DMS153 (cell line): ENCODE measurements at places on chromosomes 3 and 15.
A peak's percentile ranks its signal among the peaks of the same experiment; 100 is the strongest.

GRCh38 chr15:92917598-92918407, 17.7 kb downstream of the CHD2 start:
- DNase-seq, result peak; percentile 77

DNA sequence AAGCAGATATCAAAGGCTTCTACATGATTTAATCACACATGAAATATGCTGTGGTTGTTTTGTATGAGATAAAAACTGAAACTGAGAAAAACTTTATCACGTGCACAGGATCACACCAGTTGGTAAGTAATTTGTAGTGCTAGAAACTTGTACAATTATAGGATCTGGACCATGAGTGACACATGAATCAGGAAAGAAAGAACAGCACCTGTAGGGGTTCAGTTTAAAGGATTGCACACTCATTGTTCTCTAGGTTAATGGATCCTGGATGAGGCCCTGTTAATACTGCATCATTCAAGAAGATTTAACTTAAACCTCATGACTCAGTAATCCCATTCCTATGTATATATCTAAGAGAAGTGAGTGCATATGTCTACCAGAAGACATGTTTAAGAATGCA, 87.9 kb downstream of the STT3B start:
- DNase-seq, result no peak

DNA sequence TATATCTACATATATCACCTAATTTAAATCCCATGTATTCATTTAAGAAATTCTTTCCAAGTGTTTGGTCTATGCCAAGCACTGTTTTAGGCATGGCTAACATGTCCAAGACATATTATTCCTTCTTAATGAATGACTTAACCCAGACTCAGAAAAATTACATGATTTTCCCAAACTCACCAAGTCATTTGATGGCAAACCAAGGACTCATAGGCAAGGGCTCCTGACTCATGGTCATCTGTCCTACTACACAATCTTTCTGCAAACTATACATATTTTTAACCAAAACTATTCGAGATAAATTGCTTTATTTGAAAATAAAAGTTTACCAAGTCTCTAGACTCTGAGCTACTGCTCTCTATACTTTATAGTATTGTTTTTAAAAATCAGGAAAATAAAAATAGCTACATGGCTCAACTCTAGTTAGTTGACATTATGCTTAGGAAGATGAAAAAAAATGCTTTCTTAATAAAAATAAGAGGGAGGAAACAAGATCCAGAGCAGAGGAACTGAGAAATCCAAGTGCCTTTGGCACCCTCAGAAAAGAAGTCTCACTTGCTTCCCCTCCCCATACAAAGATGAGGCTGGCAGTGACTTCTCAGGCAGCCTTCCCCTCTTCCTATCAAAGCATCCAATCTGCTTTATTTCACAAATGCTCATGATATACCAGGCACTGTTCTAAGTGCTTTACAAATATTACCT, 182.2 kb downstream of the RSL24D1 start:
- no peak for DNase-seq

GRCh38 chr3:133572158-133573053, 1.1 kb upstream of the CDV3 start:
- DNase-seq, result no peak

- no peak for DNase-seq
Observed at GRCh38 chr3:9045371-9045770, 82.1 kb upstream of the RAD18 start.

GRCh38 chr3:195054311-195054710, 216.6 kb downstream of the XXYLT1 start:
- DNase-seq, result no peak

GRCh38 chr3:100131241-100131640, 16.9 kb upstream of the FILIP1L start:
- no peak for DNase-seq

DNA sequence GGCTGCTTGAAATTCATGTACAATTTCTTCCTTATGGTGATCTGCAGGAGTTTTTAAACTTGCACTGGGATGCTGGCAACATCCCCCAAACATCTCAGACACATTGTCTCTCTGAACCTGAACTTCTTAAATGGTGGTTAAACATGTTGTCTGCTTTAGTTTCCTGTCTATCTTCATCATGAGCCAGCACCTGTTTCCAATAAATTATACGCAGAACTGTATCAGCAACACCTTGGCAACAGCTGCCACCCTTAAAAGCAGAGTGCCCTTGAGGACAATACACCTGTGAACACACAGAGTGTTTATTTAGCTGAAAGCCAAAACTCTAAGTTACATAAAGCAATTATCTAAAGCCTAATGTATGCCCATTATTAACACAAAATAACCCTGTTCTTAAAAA, 242.9 kb downstream of the WNT5A start:
- DNase-seq, result peak; percentile 88

DNA sequence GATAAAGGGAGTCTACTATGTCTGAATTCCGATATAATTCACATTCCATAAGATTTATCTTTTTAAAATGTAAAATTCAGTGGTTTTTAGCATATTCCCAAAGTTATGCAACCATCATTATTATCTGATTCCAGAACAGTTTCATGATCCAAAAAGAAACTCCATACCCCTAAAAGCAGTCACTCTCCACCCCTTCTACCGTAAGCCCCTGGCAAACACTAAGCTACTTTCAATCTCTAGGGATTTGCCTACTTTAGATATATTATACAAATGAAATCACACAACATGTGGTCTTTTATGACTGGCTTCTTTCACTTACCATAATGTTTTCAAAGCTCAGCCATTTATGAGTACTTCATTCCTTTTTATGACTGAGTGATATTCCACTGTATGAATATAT, 65.6 kb downstream of the TMEM212 start:
- DNase-seq, result no peak

- no peak for DNase-seq
Observed at GRCh38 chr3:122014741-122015140, 7.3 kb downstream of the ILDR1 start.

DNA sequence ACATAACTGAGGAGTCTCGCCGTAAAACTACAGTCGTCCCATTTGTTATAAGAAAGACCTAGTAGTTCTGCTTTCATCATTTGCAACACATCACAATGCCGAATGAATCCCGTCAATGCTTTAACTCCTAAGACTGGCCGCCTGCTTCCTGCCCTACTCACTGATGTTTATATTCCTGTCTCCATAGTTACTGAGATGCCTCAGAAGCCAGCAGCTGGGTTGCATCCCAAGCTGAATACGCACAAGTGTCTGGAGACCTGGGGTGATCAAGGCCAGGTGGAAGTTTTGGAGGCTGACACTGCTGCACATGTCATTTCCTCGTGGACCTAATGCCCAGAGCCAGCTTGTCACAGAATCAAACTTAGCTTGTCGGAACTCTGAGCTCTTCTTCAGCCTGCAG, 95.2 kb upstream of the UBE2E1 start:
- DNase-seq, result no peak

GRCh38 chr15:64430000-64430735, 30.2 kb upstream of the ZNF609 start:
- DNase-seq, result peak; percentile 29

- no peak for DNase-seq
Observed at GRCh38 chr3:190528706-190529105, 14.8 kb downstream of the IL1RAP start.

- no peak for DNase-seq
Observed at GRCh38 chr3:142963516-142964448, at the start of gene PAQR9. TSS of gene PAQR9 (minus strand) at chr3:142963674. CDS start at chr3:142963336, 338 bp downstream.

GRCh38 chr15:69478259-69478781, 25.7 kb downstream of the RPLP1 start:
- DNase-seq, result peak; percentile 17

GRCh38 chr3:14876921-14877333, 58.2 kb downstream of the FGD5 start:
- DNase-seq, result peak; percentile 31

- no peak for DNase-seq
Observed at GRCh38 chr15:43508991-43509659, 8.3 kb upstream of the MAP1A start.

- DNase-seq, result no peak
Observed at GRCh38 chr3:38114052-38114874, 22.7 kb downstream of the ACAA1 start.

- DNase-seq, result no peak
Observed at GRCh38 chr3:116034794-116035193, 410.5 kb downstream of the LSAMP start.

DNA sequence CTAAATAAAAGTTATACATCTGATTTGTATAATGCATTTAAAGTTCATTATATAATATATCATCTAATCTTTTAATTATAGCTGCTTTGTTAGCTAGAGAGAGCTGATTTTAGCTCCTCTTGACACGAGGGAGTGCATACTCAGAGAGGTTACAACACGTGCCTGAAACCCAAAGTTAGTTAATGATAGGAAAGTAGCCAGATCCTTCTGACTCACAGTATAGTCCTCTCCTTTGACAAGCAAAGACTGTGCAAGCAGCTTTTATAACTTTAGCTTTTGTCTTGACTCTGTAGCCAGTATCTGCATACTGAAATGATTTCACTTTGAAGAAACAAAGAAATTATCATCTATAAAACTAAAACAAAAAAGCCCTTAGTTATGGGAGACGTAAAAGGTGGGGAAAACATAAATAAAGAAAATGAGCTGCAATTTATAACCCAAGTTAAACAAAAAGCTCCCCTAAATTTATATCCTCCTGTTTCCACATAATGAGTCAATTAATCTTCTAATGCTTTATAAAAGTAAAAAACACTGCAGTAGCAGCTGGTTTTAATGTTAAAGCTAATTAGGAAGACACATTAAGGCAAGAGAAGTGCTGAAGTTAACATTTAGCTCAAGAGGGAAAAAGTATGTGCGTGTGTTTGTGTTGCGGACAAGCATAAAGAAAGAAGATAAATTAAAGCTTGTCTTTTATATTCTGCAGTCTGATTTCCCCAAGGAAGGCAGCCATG, 13.1 kb downstream of the GABRR3 start:
- DNase-seq, result no peak

DNA sequence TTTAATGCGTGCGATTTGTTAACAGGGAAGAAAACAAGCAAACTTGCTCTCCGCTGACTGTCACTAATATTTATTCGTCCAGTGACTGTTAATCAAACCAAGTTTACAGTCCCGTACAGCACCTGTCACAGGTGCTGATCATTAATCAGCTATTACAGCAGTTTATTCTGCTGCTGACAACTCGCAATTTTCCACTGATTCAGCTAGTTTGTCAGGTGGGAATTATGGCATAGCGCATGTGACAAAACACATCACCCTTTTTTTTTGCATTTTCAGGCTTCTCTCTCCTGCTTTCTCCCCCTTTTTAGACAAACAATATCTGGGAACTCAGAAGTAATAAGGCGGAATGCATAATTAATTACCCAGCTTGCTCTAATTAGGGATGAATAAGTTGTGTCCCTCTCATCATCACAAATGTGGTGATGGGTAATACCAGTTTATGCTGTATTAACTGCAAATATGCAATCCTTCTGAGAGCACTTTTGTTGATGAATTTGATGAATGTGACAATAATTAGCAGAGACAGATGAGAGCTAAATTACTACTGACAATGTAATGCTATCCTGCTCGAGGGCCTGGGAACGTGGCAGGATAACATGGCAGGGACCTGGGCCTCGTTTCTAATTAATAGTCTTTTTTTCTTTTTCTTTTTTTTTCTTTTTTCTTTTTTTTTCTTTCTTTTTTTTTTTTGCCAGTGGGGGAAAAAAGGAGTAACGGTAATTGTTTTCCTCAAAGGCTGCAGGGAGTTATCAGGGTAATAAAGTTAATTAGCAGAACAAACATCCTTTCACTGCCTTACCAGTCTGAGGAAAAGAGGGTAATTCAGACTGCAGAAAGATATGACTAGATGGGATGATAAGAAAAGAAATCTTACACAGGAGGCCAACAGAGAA, 150.3 kb upstream of the SOX2 start:
- DNase-seq, result no peak

GRCh38 chr3:133388696-133389395, 11.0 kb upstream of the BFSP2 start:
- DNase-seq, result no peak

- no peak for DNase-seq
Observed at GRCh38 chr15:26773917-26774316, 1.1 kb upstream of the GABRB3 start.

- DNase-seq, result no peak
Observed at GRCh38 chr3:60351481-60351880, 899.8 kb downstream of the FHIT start.

- no peak for DNase-seq
Observed at GRCh38 chr3:46413951-46414350, 6.9 kb downstream of the CCRL2 start.

DNA sequence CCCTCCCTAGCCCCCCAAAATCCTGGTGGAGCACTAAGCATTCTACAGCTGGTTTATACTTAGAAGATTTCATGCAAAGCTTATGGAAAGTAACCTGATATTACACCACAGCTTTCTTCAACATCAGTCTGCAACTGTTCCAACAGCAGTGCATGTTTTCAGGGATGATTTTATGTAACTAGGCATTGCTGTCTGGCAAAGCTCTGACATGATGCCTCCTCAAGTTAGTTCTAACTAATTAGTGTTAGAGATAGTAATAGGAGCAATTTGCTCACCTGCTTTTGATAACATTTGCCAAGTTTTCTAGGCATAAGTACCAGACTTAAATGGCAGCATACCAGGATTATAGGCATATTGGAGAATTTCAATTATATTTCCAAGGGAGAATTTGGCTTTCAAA, 330.3 kb upstream of the SGO1 start:
- no peak for DNase-seq

DNA sequence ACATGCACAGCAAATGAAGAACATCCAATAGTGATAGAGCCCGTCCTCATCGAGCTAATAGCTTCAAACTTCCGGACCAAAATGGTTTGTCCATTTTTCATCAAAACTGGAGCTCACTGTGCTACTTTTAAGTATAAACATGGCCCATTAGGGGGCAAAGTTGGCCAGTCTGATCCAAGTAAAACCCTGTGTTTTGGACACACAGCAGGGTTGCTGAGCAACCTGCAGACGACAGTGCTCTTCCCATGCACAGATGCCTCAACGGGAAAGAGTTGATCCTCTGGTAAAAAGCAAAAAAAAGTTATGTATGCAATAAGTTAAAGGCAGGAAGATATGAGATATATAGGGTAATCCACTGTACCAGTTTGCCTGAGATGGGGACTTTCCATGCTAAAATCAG, 244.0 kb upstream of the THBS1 start:
- DNase-seq, result no peak

GRCh38 chr3:151171145-151171757, 31.8 kb downstream of the GPR171 start:
- DNase-seq, result no peak

- DNase-seq, result no peak
Observed at GRCh38 chr3:185715091-185715490, 109.8 kb downstream of the IGF2BP2 start.

DNA sequence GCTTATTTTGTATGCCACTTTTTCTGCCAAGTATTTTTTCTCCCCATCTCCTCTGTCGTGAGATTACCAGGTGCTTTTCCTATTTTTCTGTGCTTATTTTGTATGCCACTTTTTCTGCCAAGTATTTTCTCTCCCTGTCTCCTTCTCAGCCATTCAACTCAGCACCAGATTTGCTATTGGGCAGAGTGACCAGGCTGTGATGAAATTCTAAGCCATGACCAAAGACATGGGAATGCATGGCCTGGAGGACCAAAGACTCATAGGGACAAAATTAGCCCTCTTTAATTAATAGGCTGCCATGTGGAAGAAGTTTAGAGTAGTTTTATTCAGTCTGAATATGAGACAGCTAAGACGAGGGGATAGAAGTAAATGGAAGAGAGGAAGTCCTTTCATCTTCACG, 257.4 kb downstream of the SQOR start:
- DNase-seq, result no peak

GRCh38 chr15:88232771-88233201, 23.8 kb downstream of the NTRK3 start:
- no peak for DNase-seq

- no peak for DNase-seq
Observed at GRCh38 chr15:80730926-80731325, 35.8 kb downstream of the ABHD17C start.

GRCh38 chr15:74200412-74200815, 2.2 kb downstream of the STRA6 start:
- no peak for DNase-seq
